ENCODE measurements at places on chromosomes 6 and 20.

DNA sequence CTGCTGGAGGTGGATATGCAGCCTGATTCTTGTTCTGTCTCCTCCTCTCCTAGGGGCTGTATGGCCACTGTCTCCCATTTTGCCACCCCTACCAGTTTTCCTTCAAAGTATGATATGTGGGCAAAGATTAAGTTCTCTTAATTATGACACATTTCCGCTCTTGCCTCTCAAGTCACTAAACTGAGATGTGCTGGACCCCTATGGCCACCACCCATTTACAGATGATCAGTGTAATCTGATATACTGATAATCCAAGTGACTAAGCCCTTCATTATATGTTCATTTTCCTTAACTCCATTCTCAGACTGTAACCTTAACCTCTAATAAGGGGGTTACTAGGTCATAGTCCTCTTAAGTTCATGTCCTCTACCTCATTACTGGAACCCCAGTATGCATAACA lies 711 bp upstream of the C20orf141 start:
- no peak for DNase-seq

DNA sequence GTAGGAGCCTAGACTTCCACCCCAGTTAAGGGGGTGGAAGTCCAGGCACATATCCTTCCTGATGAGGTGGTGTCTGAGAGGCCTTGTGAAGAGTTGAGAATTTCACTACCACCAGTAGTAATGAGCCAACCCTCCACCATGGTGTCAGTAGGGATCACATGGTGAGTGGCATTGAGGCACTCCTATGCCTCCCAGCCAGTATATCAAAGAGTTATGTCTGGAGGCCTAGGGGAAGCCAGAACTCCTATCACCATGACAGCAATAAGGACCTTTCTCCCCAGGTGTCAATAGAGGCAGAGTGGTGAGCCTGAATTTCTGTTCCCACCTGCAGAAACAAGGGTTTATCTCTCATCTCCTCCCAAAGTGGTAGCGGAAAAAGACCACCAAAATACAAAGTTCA lies 106.6 kb upstream of the ADTRP start:
- DNase-seq, result no peak

- no peak for DNase-seq
Observed at GRCh38 chr6:139361211-139361610, 13.2 kb downstream of the CITED2 start.

GRCh38 chr20:9255171-9255570 lies 186.3 kb downstream of the PLCB4 start:
- DNase-seq, result no peak

DNA sequence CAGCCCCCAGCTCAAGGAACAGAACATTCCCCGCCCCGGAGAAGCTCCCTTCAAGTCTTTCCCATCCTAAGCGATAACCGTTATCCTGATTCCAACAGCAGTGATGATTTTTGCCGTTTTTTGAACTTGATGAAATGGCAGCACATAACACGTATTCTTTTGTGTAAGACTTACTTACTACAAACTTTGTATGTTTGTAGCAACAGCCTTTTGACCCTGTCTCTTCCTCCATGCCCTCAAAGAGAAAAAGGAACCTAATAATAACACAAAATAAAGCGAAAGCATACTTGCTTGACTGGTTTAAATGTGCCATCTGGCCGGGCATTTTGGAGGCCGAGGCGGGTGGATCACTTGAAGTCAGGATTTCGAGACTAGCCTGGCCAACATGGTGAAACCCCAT lies 26.4 kb upstream of the SLC9A8 start:
- DNase-seq, result no peak

DNA sequence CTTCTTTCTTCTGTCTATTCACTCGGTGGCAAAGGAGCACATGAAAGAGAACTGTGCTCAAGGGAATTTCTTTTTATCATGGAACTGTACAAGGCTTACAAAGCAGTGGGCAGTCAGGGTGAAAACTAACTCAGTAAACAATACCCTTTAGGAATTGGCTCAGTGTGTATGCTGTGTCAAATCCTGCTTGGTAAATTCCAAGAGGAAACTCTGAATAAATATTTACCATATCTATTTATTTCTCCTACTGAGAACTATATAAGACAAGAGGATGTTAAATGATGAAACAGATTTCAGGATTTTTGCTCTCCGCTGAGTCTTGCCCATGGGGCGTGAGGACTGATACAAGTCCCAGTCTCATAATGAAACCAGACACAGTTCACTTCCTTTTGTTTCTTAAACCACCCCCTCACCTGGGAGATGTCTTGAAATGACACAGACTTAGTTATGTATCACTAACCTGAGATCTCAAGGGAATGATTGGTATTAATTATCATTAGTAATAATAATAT lies 188.8 kb downstream of the BACH2 start:
- DNase-seq, result peak; percentile 68

DNA sequence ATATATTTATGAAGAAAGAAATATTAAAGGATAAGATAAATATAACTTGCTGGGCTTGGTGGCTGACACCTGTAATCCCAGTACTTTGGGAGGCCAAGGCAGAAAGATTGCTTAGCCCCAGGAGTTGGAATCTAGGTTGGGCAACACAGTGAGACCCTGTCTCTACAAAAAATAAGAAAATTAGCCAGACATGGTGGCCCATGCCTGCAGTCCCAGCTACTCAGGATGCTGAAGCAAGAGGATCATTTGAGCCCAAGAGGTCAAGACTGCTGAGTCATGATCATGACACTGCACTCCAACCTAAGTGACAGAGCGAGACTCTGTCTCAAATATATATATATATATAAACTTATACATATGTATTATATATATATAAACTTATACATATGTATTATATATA lies 164.0 kb downstream of the MRPL14 start:
- no peak for DNase-seq

DNA sequence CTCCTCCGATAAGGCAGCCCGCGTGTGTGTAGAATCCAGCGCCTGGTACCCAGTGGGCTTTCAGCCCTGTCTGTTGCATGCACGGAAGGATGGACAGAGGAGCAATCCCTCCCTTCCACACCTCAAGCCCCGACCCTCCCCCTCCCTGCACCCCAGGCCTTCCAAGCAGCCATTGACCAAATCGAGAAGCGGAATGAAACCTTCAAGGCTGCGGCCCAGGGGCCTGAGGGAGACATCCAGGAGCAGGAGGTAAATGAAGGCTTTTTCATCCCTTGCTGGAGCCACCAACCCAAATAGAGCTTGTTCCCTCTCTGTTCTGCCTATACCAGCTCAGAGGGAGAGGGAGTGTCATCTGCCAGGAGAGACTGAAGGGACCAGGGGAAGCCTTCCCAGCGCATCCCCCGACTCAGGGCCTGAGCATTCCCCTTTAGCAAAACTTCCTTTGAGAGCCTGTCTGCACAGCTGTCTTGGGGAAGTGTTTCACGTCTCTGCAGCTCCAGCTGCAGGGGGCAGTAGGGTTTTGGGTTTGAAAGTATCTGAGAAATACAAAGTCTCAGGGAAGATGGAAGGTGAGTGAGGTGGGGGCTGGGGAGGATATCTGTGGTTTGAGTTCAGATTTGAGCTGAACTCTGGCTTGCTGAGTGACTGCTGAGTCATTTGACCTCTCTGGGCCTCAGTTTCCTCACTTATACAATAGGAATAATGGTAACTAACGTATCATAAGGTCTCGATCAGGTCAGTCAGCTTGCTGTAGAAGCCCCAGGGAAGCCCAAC lies 16.1 kb downstream of the FGD2 start:
- peak; percentile 85 for DNase-seq

GRCh38 chr20:11861479-11861878 lies 56.2 kb upstream of the BTBD3 start:
- no peak for DNase-seq

GRCh38 chr6:72784071-72784470 lies 162.2 kb downstream of the KCNQ5 start:
- DNase-seq, result no peak

DNA sequence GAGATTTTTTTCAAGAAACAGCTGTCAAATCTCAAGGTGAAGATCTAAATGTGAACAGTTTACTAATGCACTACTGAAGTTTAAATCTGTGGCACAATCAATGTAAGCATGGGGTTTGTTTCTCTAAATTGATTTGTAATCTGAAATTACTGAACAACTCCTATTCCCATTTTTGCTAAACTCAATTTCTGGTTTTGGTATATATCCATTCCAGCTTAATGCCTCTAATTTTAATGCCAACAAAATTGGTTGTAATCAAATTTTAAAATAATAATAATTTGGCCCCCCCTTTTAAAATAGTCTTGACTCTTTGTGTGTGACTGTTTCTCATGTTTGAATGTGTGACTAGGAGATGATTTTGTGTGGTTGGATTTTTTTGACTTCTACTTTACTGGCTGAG lies 4.0 kb downstream of the PNRC1 start:
- DNase-seq, result no peak

- DNase-seq, result no peak
Observed at GRCh38 chr6:16140607-16141006, 11.7 kb downstream of the MYLIP start.

DNA sequence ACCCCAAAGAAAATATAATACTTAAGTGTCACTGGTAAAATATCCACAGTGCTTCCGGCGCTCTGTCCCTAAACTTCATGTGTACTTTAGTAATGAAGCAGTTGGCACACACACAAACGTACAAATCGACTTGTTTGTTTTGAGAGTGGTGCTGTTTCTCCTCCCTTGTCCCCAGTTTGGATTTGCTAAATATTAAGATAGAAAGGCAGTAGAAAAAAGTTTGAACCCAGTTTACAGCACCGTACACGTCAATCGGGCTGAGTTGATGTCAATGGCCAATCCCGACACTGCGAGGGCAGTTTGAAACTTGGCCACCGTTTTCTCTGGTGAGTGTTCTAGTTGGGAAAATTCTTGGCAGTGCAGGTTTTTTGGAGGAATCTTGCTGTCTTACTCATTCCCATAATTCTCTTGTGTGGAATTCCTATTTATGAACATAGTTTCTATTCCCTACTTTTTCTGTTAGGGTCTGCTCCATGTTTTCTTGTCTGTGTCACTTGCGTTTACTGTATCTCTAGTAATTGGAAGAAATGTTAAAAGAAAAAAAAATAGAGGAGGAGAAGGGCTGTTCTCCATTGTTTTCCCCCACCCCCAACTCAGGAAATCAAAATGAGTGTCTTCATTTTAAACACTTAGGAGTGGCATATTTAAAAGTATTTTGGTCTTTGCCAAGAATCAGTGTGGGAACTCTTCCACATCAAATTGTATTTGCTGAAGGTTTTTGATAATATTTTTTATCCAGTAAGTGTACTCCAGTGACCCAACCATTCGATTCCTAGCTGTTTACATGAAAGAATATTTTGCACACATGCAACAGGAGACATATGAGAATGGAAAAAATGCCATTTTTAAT lies 72.3 kb downstream of the OR2B2 start:
- peak; percentile 68 for DNase-seq

DNA sequence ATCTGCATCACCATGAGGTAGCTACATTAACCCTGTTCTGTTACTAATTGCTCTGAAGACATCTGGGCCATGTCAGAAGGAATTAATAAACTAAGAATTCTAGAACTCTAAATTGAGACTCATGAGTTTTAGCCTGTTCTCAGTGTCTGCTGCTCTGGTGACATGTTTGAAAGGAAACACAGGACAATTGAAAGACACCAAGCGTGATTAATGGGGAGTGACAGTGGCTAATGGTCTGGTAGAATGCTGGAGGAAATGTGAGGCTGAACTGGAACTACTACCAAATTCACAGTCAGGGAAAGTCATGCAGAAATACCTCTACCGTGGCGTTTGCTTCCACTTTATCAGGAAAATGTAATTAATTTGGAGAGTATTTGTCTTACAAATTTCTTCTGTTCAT lies 140.0 kb downstream of the TBC1D7 start:
- no peak for DNase-seq

DNA sequence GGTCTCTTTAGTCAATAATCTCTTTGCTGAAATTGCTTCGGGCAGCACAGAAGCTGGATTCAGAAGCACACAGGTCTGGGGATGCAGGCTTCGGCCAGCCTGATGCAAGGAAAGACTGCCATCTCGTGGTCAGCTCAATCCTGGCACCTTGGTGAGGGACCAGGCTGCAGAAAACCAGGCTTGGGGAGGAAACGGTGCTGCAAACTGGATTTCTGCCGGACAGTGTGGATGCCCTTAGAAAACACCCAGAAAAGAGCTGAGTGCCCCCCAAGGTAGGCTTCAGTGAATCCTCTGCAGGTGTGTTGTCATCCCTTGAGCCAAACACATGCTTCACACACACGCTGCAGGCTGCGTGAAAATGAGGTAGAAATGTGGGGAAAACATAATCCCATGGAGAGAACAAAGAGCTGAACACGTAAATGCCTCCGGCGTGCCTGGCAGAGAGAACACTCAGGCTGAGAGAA lies 89.8 kb upstream of the PAX1 start:
- peak; percentile 76 for DNase-seq

DNA sequence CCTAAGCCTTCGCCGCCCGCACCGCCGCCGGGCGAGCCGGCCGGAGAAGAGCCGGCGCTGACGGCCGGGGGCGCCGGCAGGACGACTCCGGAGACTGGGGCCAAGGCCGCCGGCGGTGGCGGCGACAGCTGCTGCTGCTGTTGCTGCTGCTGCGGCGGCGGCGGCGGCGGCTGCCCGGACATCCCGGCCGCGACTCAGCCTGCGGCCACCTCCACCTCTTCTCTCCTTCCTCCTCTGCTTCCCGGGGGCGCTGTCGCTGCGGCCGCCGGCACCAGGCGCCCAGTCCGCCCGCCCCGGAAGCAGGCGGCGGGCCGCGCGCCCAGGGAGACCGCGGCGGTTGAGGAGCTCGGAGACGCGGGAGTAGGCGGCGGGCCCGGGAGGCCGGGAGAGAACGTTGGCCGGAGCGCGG lies 307 bp downstream of the RANBP9 start:
- DNase-seq, result peak; percentile 90

GRCh38 chr20:57705127-57705899 lies 4.5 kb downstream of the PMEPA1 start:
- no peak for DNase-seq

DNA sequence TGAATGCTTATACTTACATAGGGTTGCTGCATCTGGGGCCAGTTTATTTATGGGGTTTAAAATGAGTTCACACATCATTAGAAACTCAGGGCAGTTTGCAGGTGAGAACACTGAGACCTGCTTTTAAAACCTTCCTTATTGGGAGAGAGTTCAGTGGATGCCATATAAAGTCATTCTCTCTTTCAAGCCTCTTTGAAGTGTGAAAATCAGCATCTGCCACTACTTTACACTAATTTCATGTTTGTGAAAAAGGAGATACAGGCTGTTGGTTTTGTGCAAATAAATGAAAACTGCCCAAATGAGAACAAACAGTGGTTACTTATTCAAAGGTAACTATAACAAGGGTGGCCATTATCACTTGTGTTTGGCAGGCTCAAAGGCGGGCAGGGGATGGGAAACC lies 530.5 kb downstream of the KIF16B start:
- no peak for DNase-seq
